ENCODE measurements at places on chromosomes 12 and 14.

DNA sequence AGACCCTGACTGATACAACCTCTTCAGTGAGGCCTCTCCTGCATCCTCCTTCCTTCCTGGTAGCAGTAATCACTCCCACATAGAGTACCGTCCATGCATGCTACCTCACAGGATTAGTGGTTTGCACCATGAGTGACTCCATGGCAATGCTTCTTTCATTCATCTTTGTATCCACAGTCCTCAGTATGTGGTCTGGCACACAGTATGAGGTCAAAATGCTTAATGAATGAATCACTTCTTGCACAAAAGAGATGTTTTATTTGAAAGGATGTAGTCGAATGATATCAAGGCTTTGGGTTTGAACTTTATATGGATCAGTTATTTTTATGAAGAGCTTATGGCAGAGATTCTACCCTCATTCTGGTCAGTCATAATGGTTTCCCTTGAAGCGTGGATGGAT lies 42.2 kb downstream of the KCNA5 start:
- DNase-seq: no peak

DNA sequence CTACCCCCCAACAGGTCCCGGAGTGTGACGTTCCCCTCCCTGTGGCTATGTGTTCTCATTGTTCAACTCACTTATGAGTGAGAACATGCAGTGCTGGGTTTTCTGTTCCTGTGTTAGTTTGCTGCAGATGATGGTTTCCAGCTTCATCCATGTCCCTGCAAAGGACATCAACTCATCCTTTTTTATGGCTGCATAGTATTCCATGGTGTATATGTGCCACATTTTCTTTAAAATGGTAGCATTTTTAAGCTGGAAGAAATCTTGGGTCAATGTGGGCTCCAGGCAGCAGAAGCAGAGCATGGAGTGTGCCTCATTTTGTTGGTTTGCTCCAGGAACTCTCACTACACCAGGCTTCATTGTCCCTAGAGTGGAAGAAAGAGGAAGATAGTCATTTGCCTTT lies 47.6 kb upstream of the ITPR2 start:
- no peak for DNase-seq

GRCh38 chr12:100401660-100402059 lies 44.8 kb downstream of the SLC17A8 start:
- DNase-seq: no peak

DNA sequence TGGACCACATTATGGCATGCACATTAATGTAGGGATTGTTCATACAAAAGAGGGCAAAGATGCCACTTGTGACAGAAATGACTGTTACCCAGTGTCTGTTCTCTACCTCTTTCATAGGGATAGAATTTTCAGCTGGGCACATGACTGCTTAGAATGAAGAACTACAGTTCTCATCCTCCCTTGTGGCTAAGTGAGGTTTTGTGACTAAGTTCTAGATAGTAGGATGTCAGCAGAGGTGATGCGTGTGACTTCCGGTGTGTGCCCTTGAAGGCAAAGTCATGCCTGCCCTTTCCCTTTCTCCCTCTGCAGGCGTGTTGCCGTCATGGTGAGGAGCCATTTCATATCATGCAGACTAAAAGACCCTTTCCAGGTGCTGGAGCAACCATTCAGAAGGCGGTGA lies 99.3 kb downstream of the CACNA1C start:
- DNase-seq: no peak

- DNase-seq: no peak
Observed at GRCh38 chr14:90454041-90455000, 57.5 kb downstream of the CALM1 start.

DNA sequence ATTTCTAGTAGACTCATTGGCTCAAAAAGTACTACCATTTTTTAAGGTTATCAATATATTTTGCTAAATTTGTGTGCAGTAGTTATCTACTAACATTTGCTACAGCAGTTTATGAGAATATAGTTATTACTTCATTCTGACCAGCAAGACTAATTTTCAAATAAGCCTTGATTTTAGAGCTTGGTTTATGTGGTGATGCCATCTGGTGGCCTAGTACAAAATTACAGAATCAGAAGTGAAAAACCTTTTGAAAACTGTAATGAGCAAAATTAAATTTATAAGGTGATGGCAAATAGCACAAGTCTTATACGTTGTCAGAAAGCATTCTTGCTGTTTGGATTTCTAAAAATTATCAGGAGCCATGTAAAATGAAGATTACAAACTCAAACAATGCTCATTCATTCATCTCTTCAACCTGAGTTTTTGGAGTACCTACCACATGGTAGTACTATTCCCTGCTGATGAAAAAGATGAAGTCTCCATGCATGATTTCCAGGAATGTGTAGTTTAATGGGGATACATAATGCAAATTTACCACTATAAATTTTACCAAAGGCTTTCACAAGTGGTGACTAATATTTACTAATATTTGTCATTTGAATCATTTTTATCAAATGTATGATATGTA lies 51.0 kb downstream of the MAGOHB start:
- DNase-seq: peak; percentile 13

DNA sequence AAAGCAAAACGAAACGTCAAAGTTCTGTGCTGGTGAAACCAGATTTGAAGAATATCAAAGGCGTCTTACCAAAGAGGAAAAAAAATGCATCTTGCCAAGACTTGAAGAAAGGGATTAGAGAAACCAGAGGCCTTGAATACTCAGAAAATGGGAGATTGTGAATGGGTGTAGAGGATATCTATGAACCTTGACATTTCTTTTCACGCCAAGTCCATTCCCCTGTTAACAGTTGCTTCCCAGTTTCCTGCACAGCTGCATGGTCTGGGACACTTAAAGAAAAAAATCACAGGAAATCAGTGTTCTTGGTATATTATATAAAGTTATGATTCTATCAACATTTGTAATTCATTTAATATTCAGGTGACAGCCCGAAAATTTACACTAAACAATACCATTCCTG lies 1.4 kb upstream of the GTF2A1 start:
- no peak for DNase-seq

GRCh38 chr12:110756611-110757010 lies 13.9 kb upstream of the PPP1CC start:
- DNase-seq: no peak

GRCh38 chr14:78075555-78076277 lies 94.5 kb upstream of the NRXN3 start:
- DNase-seq: no peak

GRCh38 chr14:50602035-50602434 lies 42.1 kb downstream of the ATL1 start:
- no peak for DNase-seq

DNA sequence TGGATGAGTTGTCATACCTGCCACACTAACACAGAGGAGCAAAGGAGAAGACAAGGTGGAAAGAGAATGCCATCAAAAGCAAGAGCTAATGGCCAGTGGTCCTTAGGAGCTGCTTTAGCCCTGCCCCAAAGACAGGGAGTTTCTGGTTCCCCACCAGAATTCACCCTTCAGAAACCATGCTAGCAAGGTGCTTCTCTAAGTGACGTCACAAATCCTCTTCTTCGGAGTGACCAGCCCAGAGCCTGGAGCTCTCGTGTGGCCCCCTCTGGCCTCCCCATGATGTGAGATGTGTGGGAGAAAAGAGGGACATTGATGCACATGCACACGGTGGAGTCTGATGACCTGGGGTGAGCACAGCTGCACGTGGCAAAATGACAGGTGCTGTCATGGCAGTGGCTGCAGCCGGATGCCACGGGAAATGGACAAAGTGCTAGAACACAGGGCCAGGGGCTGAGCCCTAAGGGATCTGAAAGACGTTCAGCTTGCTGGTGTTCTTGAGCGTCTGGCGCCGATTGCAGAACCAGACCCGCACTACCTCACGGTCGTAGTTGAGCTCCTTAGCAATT lies 16.9 kb upstream of the TFCP2 start:
- no peak for DNase-seq

GRCh38 chr14:56144176-56144575 lies 26.0 kb downstream of the PELI2 start:
- DNase-seq: no peak

DNA sequence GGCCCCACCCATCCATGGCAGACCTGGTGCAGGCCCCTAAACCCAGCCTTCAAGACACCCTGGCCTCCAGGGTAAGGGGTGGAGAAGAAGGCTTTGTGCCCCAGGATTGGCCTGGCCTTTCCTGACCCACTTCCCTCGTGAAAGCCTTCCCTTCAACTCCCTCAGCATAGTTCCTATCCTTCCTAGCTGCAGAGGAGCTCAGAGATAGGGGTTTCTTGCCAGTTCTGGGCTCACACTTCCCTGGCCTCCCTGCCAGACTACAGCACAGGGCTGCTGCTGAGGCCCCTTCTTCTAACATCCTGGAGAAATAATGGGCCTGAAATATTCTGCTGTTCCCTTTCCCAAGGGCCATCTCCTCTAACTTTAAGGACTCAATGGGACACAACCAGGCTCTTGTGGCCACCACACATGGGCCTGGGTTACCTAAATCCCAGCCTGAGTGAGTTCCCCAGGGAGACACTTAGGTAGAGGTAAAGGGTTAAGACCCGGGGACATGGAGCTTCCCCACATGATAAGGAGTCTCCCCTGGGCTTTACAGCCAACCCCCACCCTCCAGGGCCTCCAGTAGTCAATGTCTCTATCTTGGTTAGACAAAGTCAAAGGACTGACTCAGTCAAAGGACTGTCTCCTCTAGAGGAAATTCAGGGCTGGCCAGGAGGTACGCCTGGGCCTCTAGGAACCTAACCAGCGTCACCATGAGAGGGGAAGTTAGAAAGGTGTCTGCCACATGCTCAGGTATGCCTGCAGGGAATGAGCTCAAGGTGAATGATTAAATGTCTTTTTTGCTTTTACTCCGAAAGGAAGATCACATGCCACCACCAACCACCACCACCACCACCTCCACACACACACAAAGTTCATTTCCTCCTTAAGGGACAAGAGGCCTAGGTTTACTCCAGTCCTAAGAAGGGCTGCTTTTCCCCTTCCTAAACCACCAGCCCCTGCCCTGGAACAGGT lies 7.1 kb downstream of the ZFP36L1 start:
- DNase-seq: no peak

GRCh38 chr14:102497998-102498677 lies 11.4 kb downstream of the ANKRD9 start:
- no peak for DNase-seq

- no peak for DNase-seq
Observed at GRCh38 chr14:96639550-96639949, 137.4 kb downstream of the PAPOLA start.

DNA sequence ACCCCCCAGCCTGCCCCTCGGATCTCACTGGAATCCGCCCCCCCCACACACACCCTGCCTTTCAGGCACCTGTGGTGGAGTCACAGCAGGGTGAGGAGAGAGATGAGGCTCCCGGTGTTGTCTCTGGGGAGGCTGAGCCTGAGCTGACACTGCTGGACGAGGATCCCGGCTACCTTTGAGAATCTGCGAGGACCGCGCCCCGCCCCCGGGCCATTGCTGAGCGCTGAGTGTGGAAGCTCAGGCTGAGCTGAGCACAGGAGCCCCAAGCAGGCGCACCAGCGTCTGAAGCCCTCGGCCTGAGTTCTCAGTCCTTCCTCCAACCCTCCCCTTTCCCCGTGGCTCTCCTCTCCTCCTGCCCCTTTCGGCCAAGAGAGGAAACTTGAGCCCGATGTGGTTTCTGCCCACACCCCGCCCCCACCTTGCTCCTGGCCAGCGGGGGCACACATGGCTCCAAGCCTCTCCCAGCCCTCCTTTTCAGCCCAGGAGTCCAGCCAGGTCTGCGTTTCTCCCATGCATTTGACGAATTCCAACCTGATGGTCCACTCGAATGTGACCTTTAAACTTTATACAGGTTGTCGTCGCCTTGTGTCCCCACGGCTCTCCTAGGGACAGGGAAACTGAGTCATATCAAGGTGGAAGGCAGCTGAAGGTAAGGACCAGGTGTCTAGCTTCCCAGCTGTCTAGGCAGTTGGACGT lies at the start of gene NFE2:
NFE2 (minus strand) TSS at position 284 of the 696 bp plus-strand sequence. CDS start 5,767 bp downstream, outside the sequence.
- DNase-seq: peak; percentile 73

- DNase-seq: no peak
Observed at GRCh38 chr14:100586403-100587085, 673 bp downstream of the BEGAIN start.

- DNase-seq: no peak
Observed at GRCh38 chr12:96493106-96493505, 3.7 kb downstream of the CFAP54 start.

DNA sequence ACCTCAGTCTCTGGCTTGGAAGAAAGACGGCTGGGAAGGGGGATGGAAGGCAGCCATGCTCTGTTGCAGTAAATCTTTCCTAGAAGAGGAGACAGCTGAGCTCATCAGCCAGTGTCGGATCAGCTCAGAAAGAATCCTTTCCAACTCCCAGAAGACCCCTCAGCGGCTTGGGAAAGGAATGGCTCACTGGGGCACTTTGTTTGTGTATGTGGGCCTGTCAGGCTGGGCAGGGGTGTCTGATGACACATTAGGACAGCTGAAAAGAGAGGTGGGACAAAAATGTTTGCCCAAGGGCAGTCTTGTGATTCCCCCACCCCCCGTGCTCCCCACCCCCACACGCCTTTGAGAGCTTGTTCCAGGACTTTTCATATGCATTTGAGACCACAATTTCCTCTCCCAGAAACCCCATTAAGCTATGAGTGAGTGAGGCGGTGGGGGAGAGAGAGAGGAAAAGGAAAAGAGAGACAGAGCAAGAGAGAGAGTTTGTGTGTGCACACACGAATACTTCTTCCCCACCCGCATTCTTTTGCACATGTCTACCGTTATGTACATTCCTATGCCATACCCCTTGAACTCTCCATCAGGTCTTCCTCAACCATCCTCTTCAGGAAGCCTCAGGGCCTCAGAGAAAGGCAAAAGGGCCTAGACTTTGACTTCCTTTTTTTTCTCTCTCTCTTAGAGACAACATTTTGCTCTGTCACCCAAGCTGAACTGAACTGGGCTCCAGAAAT lies 198.9 kb downstream of the ZFP36L1 start:
- peak; percentile 97 for DNase-seq

GRCh38 chr12:92365836-92366235 lies 220.2 kb upstream of the BTG1 start:
- no peak for DNase-seq

- peak; percentile 59 for DNase-seq
Observed at GRCh38 chr12:29149691-29150281, 708 bp downstream of the FAR2 start.

DNA sequence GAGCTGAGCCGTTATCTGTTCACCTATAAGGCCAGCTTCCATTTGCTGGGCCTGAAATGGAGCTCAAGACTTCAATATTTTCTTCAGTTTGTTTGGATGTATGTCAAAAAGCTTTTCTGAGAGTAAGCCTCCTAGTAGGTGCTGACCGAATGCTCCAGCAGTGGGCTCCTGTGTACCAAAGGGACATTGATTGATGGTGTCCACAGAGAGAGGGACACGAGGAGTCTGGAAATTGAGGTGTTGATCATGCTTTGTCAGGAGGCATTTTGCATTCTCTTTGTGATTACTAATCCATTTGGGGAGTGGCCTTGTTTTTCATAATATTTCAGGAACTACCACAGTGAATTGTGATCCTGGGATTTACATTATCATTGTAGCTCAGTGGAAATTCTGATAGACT lies 107.7 kb upstream of the SLC38A2 start:
- DNase-seq: no peak

DNA sequence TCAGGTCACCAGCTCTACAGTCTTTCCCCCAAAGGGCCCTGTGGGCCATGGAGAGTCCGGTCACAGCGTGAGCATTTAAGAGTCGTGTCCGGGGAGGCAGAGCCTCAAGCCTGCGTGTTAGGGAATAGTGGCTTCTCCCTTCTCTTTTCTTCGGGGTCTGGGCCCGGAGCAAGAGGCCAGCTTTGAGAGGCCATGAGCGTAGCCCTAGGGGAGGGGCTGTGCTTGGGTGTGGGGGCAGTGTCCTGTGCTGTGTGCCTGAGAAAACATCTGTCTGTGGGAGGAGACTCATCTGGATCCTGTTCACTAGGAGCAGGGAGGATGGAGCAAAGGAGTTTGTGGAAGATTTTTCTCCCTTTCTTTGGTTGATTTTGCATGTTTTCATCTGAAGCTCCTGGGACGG lies 5.3 kb downstream of the LRP1-AS start:
- no peak for DNase-seq

Data from Kasumi-1 (cell line).